ENCODE measurements at places on chromosomes 3 and 15.

- no peak for DNase-seq
Observed at GRCh38 chr3:157531771-157532170, 28.6 kb upstream of the VEPH1 start.

DNA sequence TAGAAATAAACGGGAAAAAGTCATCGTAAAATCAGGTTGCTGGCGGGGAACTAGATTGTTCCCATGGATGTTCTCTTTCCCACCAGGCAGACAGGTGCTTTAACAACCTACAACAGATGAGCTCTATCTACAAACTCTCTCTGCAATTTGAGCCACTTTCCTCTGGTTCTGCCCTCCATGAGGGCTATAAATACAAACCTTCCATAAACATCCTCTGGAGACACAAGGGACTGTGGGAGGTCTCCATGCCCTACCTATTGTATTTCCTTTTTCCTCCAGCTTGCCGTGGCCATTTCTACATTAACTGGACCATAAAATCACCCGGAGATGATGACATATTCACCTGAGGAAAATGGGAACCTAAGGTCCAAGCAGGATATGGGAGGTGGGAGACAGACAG is 151.1 kb downstream of the GABRB3 start:
- DNase-seq, result no peak

- DNase-seq, result no peak
Observed at GRCh38 chr3:115658032-115658336, 34.7 kb downstream of the GAP43 start.

- DNase-seq, result no peak
Observed at GRCh38 chr3:18751514-18751913, 326.4 kb upstream of the SATB1 start.

- DNase-seq, result no peak
Observed at GRCh38 chr15:39156166-39156565, 424.7 kb upstream of the THBS1 start.

- DNase-seq, result no peak
Observed at GRCh38 chr3:120424976-120425570, 25.7 kb downstream of the FSTL1 start.

GRCh38 chr3:105277656-105278055 is 89.1 kb upstream of the ALCAM start:
- DNase-seq, result no peak

GRCh38 chr3:48318713-48319468 is 14.6 kb downstream of the SPINK8 start:
- DNase-seq, result no peak

DNA sequence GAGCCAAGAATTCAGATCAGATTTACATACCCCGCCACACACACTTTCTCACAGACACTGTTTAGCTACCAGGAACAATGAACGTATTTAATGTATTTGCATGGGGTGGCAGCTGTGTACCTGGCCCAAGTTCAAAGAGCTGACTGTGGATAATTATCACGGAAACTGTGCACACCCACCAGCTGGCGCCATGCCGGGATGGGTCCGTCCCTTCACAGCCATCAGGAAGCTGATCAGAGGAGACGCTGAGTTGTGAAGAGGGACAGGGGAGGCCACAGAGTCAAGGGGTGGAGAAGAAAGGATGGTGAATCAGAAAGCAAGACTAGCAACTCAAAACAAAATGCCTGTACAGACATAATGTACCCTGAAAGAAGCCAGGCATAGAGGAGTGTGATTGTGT is 13.1 kb upstream of the PLA2G4D start:
- peak; percentile 73 for DNase-seq

- no peak for DNase-seq
Observed at GRCh38 chr15:99239545-99240198, 9.7 kb downstream of the TTC23 start.

GRCh38 chr15:56582785-56583184 is 117.8 kb upstream of the MNS1 start:
- DNase-seq, result no peak

GRCh38 chr3:41808152-41808551 is 153.8 kb downstream of the ULK4 start:
- DNase-seq, result no peak

DNA sequence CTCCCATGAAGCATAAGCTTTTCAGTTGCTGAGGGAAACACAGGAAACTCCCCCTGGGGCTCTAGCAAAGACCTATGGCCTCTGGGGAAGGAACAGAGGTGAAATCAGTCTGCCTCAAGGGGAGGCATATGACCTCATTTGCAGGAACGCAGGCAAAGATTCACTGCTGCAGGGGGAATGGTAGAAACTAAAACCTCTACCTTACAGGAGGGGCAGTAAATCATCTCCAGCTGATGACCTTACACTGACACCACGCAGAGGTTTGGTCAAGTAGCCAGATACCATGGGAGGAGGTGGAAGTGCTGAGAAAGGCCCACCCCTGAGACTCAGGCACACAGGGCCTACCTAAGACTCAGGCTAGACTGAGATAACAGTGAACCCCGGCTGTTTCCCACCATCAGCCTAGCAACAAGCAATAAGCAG is 81.1 kb downstream of the RAD18 start:
- no peak for DNase-seq

DNA sequence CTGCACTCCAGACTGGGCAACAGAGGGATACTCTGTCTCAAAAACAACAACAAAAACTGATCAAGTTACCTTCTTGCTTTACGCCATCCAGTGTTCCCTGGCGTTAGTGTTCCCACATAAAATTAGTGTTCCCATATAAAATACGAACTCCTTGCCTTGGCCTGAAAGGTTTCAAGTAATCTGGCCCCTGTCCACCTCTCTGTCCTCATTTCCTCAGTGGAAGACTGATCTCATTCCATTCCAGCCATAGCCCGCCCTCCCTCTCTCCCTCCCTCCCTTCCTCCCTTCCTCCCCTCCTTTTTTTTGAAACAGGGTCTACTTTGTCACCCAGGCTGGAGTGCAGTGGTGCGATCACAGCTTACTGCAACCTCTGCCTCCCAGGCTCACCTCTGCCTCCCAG is 2.8 kb upstream of the CAND2 start:
- no peak for DNase-seq

DNA sequence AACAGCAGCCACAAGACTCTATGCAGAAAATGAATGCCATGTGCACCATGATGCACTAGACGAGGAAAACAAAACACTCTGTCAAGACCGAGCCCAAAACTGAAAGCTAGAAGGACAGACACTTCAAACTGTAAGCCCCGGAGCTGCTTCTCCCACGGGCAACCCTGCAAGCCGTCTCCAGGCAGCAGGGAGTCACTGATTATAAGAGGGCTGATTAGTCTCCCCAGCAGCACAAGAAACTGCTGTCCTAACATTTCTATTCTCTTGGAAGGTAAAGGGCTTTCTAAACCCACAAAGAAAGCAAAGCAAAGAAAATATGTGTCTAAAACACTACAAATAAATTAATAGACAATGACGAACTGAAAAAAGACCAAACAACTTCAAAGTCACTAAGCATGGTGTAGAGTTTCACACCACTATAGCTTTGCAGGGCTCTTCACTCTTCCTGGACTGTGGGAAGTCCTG is 15.5 kb downstream of the TBC1D2B start:
- no peak for DNase-seq

- DNase-seq, result no peak
Observed at GRCh38 chr15:79522656-79523055, 90.5 kb downstream of the MINAR1 start.

DNA sequence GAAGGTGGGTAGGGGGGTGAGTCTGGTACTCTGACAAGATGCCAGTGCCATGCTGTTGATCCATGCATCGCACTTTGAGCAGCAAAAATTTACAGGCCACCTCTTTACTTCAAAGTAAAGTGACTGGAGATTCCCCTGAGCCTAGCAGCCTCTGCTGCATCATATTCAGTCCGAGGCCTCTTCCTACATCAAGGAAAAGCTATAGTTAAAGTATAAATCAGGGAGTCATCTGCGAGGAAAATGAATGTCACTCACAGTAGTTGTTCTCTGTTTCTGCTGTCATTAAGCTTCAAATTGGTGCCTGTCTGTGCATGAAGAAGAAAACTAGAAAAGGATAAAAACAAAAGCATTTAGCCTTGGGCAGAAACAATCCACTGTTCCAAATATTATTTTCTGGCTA is 706.2 kb downstream of the TBL1XR1 start:
- no peak for DNase-seq

DNA sequence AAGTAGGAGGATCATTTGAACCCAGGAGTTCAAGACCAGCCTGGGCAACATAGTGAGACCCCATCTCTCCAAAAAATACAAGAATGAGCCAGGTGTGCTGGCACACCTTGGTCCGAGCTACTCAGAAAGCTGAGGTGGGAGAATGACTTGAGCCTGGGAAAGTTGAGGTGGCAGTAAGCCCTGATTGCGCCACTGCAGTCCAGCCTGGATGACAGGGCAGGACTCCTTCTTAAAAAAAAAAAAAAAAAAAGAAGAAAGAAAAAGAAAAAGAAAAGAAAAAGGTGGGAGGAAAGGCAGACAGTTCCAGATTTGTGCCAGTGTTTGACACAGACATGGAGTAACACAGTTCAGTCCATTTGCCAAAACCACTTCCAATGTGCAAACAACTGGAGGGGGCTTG is 75.7 kb downstream of the ATP10A start:
- no peak for DNase-seq

- DNase-seq, result no peak
Observed at GRCh38 chr3:191123946-191124345, 75.1 kb upstream of the OSTN start.

DNA sequence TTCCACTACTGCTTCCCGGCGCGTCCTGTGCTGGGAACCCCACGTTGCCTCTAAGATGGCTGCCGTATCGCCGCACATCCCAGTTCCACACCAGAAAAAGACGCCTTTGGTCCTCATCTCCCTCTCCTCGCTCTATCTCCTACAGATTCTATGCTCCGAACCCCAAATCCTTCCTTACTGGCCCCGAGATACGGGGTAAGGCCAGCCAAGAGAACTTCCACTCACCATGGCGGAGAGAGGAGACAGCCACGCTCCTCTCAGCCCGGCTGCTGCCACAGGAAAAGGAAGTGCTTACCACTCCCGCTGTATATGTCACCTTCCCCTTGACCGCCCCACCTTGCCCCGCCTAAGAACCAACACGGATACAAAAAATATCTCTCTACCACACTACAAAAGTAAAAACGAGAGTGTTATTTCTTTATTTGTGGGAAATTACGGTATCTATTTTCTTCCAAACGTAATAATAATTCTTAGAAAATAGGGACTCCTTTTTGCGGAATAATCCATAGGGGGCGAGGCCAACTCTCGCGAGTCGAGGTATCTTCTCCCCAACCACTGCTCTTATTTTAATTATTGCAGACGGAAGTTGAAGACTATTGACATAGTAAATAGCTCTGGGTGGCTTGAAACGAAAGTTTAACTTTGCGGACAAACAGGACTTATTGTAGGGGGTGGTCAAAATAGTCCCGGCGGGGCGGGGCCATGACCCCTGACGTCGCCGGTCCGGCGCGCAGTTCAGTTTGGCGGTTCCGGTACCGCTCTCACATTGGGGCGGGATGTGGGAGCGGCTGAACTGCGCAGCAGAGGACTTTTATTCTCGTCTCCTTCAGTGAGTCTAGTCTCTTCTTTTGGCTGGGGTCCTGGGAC is at the start of the genes RPL4 and ZWILCH:
Gene RPL4 (minus strand): TSS at position 293 of the 867 bp plus-strand sequence. CDS start 65 bp downstream, at position 228.
Gene ZWILCH (plus strand): TSS at position 764 of the 867 bp plus-strand sequence. CDS start 13 bp downstream, at position 777.
- DNase-seq, result peak; percentile 78

- no peak for DNase-seq
Observed at GRCh38 chr3:143529018-143529478, 319.2 kb downstream of the SLC9A9 start.

DNA sequence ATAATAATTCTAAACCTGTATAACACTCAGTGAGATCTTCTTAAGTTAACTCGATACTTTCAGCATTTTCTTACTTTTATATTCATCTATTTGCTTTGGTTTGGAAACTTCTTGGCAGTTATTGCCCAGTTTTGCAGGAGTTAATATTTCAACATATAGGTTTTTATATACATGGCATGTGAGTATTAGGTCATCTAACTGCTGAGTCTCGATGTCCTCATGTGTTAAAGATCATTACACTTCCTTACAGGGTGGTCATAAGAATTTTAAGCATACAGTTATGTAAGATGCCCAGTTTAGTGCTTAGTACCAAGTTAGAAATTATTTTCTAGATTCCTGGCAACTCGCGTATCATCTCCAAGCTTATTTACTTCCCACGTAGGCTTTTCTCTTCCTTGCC is 62.9 kb downstream of the TMEM39A start:
- DNase-seq, result no peak

- DNase-seq, result no peak
Observed at GRCh38 chr3:118480101-118480860, 554.4 kb downstream of the IGSF11 start.

DNA sequence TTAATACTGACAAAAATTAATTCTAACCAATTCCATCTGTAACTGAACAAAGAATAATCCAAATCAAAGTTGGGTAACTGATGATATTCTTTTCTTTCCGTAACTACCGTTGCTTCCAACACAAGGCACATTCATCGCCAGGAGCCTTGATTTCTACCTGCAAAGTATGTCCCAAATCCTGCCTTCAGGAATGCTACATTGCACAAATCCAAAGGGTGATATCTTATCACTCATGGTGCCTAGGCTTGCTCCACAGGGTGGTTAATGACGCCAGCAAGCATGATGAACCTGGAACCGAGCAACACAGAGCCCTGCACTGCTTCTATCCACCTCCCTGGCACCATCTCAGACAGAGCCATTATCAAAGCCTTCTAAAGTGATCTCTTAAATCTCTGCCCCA is 772.7 kb downstream of the ROBO1 start:
- DNase-seq, result no peak

DNA sequence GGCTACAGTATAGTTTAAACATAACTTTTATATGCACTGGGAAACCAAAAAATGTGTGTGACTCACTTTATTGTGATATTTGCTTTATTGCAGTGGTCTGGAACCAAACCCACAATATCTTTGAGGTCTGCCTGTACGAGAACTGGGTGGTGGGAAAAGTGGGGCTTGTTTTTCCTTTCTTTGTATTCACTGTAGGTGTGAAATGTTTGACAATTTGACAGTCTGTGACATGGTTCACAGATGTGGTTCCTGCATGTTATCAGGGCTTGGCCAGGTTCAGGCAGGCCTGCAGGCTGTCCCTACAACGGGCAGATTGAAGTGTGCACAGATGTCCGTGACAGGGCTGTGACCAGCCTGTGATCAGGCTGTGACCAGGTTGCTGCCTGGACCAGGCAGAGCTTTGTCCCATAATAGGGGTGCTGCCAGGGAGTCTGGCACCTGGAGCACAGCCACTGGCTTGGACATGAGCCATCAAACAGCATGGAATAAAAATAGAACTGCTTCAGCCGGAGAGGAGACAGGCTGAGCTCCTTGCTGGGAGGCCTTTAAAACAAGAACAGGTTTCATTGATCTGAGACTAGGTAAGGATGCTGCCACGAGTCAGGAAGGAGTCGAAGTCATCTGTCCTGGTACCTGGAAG is 61.0 kb downstream of the KLF13 start:
- no peak for DNase-seq
